ENCODE measurements at places on chromosomes 13 and 19.

- no peak for DNase-seq
These were observed 630 bp downstream of the PNPLA6 start for GRCh38 chr19:7535998-7536695.

DNA sequence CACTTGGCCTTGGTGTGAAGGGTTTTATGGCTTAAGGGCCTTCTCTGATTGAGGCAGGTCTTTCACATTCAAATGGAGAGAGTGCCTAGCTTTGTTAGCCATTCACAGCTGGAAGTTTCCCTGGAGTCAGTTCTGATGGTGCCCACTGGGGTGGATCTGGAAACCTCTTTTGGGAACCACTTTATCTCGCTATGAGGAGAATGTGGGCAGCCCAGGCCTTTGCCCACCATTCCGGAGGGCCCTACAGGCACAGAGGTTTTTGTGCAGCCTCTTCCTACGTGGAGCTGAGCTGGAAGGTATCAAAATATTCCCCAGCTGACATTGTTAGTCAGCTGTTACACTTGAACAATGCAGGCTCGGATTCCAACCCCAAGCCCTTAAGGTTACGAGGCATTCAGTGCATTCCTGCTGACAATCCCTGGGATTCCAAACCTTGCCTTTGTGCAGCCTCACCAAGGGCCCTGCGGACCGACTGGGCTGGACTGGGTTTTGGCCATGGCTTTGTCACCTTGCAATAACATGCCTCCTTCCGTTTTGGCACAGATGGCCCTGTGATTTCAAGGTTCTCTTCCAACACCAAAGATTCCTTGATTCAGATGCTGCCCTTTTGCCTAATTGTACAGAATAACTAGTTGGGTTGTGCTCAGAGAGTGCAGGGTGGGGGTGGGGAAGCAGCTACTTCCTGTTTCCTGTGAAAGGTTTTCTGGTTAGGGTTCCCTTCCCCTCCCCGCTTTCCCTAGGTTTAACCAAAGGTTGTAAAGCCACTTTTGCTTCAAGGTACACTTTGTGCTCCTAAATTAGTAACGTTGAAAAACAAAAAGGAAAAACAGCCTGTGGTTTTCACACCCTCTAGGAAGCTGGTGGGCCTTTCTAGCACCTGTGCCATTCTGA is 27.0 kb downstream of the SAE1 start:
- peak; percentile 14 for DNase-seq

DNA sequence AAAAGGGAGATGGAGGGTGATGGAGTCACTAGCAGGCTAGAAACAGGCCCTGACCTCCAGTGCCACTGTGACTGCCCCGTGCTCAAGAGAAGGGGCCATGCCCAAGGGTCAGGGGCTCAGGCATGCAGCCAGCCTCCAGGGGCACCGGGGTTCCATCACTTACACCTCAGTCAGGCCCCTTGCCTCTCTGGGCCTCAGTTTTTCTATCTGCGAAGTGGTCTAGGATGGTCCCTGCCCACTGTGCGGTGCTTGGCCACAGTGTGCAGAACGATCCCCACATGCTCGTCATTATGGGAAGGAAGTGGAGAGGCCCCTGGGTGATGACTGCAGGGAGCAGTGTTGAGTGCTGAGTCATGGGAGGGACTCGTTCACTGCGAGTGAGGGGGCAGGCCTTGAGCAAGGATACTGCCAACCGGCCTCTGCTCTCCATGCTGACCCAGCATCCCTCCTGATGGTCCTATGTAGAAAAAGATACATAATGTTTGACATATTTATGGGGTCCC is 23.1 kb downstream of the TMED1 start:
- peak; percentile 27 for DNase-seq

- DNase-seq: no peak
These were observed 815.9 kb downstream of the PCDH9 start for GRCh38 chr13:66414066-66414800.

- no peak for DNase-seq
These were observed 29.8 kb downstream of the ZNF571 start for GRCh38 chr19:37564624-37565369.

DNA sequence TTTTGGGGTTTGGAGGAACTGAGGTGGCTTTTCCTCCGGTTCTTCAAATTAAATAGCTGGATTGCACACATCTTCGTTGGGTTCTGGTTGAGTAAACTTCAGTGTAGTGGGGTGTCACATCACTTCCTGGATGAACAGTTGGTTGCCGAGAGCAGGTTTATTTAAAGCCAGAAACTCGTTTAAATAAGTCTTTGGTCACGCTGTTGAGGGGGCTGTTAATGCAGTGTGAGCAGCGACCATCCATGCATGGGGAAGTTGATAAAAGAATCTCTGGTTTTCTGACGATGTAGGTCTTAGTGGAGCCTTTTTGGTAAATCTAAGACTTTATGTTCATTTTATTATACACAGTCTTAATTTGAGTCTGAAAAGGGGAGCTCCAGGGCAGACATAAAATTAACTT is 351.2 kb upstream of the ARGLU1 start:
- DNase-seq: no peak

DNA sequence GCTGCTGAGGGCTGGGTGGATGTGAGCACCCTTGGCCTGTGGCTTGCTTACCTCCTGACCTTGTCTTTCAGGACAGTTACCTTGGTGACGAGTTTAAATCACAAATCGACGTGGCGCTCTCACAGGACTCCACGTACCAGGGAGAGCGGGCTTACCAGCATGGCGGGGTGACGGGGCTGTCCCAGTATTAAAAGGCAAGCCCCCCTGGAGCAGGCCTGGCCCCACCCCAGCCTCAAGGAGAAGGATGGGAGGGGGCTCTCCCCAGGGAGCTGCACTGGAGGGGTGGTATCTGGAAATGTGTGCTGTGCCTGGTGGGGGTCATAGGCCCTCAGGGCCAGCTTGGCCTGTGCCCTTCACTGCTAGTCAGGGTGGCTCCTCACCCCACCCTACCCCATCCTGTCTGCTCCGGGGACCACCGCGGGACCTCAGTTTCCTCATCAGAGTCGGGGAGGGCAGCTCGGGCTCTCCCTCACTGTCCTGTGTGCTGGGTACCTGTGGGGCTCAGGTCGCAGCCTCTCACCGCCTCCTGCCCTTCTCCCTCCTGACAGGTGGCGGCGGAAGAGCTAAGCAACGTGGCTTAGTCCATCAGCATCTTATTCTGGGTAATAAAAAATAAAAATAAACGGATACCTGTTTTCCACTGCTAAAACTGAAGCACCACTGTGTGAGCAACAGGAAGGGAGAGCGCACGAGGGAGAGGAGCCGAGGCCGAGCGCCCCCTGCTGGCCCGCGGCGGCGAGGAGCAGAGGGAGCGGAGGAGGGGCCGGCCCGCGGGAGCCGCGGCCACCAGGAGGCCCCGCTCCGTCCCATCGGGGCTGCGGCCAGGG is 29.8 kb downstream of the CERS1 start:
- DNase-seq: peak; percentile 55

Measured in T-helper 2 cell treated with Interferon-gamma antibody and Interleukin-4, amounts not matched to agents 5 μg/mL and 100 μg/mL, for 36 hours (primary cell).